ENCODE measurements at places on chromosomes 11 and 22.

DNA sequence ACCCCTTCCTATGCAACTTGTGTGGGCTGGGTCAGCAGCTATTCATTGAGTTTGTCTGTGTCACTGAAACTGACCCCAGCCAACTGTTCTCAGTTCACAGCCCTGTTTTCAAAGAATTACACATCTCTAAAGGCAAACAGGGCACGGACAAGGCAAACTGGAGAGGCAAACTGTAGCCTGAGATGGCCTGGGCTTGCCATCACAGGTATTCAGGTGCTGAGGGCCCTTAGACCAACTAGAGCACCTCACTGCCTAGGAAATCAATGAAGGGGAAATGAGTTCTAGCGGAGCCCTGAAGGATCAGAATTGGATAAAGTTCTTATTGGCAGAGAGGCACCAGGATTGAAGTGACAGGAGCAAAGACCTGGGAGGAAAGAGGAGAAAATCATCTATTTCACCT, 24.0 kb downstream of the PIK3IP1 start:
- DNase-seq, result no peak

GRCh38 chr22:46583571-46583970, 36.6 kb upstream of the GRAMD4 start:
- DNase-seq, result no peak

DNA sequence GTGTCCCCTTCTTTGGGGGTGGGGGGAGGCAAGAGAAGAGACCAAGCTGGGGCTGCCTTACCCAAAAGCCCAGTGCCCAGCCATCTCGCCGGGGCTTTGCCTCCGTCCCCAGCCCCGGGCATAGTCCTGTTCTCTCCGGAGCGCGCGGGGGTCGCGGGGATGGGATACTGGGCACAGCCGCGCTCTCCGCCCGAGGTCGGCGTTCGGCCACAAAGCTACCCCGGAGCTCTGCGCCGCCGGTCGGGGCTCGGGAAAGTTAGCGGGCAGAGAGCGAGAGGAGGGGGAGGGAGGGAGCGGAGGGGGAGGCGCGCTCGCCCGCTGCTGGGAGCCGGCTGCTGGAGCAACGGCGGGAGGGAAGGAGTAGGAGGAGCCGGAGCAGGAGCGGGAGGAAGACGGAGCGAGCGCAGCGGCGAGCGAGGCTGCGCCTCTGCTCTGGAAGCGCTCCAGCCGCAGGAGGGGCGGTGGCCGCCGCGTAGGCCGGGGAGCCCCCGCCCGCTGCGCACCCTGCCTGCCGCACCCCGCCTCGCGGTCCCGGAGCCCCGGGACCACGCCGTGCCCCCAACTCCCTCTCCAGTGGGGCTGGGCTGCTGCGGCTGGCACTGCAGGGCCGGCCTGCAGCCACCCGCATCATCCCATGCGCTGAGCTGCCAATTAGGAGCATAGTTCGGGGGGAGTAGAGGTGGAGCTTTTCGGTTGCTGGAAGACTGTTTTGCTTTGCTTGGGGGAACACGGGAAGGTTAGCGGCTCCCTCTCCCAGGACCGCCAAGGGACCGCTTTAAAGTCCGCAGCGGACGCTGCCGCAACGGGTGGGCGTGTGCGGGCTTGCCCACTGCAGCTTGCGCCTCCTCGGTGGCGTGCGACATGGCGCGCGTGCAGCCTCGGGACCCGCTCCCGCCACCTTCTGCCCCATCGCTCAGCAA, at the start of gene SCN4B:
Gene SCN4B, minus strand, starts transcription at position 272 of the 920 bp plus-strand sequence. Its CDS starts 150 bp downstream, at position 122.
- DNase-seq, result peak; percentile 60

DNA sequence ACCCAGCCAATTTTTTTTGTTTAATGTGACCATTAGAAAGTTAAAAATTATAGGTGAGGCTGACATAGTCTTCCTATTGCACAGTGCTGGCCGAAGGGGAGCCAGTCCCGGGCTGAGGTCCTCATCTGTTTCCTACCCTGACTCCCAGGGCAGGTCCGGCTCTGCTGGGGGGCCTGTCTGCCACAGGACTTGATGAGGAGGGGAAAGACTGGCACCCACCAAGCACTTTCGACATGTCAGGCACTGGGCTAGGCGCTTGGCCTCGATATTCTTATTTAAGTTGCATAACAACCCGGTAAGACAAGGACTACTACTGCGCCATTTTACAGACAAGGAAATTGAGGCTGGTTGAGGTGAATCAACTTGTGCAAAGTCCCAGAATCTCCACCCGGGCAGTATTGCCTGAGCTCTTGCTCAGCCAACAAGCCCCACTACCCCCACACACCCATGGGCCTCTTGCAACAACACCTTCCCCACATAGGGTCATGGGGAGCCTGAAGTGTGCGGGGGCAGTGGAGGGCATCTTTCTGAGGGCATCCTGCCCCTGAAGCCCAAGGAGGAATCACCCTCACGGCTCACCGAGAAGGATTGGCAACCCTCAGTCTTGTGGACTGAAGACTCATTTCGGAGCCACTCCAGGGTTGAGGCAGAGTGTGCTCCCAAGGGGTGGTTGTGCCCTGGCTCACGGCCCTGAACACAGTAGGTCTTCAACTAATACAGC, 62.7 kb upstream of the LINC01488 start:
- no peak for DNase-seq

- no peak for DNase-seq
These were observed 193.1 kb upstream of the LARGE1 start for GRCh38 chr22:34113381-34113780.
